ENCODE measurements at places on chromosomes 6 and 20.

DNA sequence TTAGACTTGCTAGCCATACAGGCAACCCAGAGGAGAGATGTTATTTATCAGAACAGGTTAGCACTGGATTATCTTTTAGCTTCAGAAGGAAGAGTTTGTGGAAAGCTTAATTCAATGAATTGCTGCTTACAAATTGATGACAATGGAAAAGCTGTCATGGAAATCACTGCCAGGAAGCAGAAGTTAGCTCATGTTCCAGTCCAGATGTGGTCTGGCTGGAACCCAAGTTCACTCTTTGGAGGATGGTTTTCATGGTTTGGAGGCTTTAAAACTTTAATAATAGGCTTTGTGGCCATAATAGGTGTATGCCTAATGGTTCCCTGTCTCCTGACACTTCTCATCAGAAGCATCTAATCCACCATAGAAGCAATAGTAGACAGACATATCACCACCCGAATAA lies 699.0 kb downstream of the PHF3 start:
- no peak overlapping the region for H3K4me3 ChIP-seq
- no peaks in the 10 kb centered on the region for H3K36me3 ChIP-seq
- DNase-seq, result no peak

GRCh38 chr20:55760586-55760985 lies 244.7 kb downstream of the CBLN4 start:
- DNase-seq, result no peak
- H3K27ac ChIP-seq, result no peak overlapping the region
- no peaks in the 10 kb centered on the region for H3K36me3 ChIP-seq

DNA sequence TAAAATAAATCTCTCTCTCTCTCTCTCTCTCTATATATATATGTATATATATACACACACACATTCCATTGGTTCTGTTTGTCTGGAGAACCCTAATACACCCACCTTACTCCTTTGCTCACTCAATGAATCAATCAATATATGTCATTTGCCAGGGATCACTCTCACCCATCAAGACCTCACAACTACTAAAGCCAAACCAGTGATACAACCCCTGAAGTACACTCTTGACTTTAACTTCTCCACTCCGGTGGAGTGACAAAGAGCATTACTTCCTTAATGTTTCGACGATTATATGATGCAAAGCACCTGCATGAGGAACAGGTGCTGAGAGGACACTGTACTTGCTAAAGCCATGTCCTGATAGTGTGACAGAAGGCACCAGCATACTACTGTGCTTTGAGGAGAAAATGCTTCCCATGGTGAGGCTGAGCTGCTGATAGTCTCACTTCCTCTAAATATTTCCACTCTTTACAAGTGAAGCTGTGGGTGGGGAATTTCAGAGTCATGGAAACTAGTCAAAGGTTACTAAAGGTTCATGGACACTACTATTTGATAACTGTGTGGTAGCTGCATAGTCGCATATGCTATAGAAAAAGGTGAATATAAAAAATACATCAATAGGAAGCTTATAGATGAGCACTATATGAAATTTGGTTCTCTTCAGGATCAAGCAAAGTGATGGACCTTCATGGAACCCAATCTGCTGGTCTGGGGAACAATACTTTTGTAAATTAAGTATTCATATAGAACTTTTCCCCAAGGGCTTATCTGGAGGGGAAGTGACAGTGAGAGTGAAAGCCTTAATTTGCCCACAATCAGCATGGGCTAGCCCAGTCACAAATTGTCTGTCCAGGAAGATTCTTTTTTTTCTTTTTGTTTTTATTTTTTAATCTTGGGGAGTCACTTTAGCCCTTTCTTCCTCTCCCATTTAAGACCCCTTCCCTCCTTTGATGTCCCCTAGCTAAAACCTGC lies 141.9 kb upstream of the NEDD9 start:
- no peak overlapping the region for H3K4me3 ChIP-seq
- DNase-seq, result no peak

DNA sequence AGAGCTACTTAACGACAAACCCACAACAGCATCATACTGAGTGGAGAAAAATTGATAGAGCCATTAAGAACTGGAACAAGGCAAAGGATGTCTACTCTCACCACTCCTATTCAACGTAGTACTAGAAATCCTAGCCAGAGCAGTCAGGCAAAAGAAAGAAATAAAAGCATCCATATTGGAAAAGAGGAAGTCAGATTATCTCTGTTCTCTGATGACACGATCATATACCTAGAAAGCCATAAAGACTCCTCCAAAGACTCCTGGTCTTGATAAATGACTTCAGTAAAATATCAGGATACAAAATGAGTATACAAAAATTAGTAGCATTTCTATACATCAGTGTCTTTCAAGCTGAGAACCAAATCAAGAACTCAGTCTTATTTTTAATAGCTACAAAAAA lies 17.0 kb upstream of the FHL5 start:
- H3K36me3 ChIP-seq, result no peaks in the 10 kb centered on the region
- H3K4me3 ChIP-seq, result no peak overlapping the region
- no peaks in the 10 kb centered on the region for H3K27me3 ChIP-seq
- H3K4me1 ChIP-seq, result no peaks in the 10 kb centered on the region
- no peak for DNase-seq
- no peak overlapping the region for H3K27ac ChIP-seq

DNA sequence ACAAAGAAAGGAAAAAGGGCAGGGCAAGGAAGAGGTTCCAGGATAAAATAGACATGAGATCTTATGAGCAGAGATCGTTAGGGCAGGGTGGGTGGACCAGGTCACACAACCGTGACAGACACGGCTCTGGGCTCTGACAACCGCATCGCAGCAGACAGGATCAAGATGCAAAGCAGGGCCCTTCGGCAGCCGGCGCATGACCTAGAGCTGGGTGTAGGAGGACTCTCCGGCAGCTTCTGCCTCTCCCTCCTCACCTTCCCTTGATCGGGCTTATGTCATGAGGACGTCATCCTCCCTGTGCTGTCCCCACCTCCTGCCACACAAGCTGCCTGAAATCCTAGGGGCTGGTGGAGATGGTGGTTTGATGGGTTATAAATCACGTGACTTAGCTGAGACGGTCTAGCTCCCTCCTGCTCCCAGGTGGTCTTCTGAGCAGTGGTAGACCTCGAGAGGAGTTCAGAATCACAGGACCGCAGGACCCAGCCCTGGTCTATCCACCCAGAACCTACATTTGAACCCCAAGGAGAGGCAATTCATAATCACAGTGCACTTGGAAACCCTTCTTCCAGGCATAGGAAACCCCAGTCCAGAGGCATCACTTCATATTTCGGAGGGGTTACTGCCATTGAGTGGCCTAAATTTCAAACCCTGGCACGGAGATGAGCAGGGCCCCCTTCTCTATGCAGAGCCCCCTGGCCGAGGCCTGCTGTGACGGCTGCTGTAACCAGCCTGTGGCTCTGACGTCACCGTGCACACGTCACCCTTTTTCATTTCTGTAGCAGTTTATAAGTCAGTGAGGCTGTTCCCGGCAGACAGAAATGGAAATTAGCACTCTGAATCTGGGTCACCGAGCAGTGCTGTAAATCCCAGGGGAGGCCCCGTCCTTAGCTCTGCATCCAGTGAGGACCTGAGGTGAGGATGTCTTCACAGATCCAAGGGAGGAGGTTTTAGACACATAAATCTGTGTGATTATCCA lies 8.7 kb upstream of the CCR6 start:
- no peaks in the 10 kb centered on the region for H3K36me3 ChIP-seq
- H3K4me1 ChIP-seq, result no peaks in the 10 kb centered on the region
- H3K27me3 ChIP-seq, result no peaks in the 10 kb centered on the region
- H3K27ac ChIP-seq, result no peak overlapping the region
- H3K4me3 ChIP-seq, result no peak overlapping the region

GRCh38 chr6:110682460-110682853 lies 132.8 kb downstream of the CDK19 start:
- H3K4me3 ChIP-seq, result no peak overlapping the region
- no peaks in the 10 kb centered on the region for H3K27me3 ChIP-seq
- no peaks in the 10 kb centered on the region for H3K36me3 ChIP-seq

DNA sequence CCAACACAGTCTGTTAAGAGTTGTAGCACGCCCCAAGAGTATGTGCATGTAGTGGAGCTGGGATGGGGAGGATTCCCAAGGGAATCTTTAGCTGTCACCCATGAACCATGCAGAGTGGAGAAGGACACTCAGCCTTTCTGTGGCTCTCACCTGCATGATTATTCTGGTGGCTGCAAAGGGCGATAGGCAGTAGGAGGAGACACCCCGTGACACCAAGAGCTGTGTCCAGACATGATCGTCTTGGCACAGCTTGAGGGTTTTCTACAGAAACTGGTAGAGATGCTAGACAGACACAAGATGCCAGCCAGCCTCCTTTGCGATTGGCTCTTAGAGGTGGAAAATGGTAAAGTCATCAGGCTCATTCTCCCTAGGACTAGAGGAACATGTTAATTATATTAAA lies 3.1 kb upstream of the CSE1L start:
- H3K27ac ChIP-seq, result no peak overlapping the region
- H3K36me3 ChIP-seq, result no peaks in the 10 kb centered on the region
- H3K27me3 ChIP-seq, result no peaks in the 10 kb centered on the region
- no peak overlapping the region for H3K4me3 ChIP-seq
- DNase-seq, result no peak

- H3K27me3 ChIP-seq, result no peaks in the 10 kb centered on the region
- no peak overlapping the region for H3K27ac ChIP-seq
- H3K36me3 ChIP-seq, result no peaks in the 10 kb centered on the region
- H3K4me3 ChIP-seq, result no peak overlapping the region
- H3K4me1 ChIP-seq, result no peaks in the 10 kb centered on the region
- no peak for DNase-seq
These were observed 131.6 kb downstream of the COL9A1 start for GRCh38 chr6:70171236-70171635.

DNA sequence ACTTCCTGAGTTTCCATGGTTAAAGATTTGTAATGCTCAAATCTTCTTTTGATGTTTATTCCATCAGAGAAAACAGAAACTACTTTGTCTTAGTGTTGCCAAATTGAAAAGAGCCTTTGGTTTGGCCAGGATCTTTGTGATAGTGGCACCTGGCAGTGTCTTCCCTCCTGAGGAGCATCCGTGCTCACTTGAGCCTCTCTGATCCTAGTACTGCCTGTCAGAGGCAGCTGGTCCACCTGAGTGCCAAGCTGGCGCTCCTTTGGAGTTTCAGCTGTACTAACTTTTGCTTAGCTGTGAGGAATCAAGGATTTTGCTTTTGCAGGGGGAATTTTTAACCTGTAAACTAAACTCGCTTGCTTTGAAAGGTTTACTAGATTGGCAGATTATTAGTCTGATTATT lies 61.4 kb downstream of the SCAND1 start:
- no peaks in the 10 kb centered on the region for H3K27me3 ChIP-seq
- H3K36me3 ChIP-seq, result no peaks in the 10 kb centered on the region
- DNase-seq, result no peak
- no peak overlapping the region for H3K4me3 ChIP-seq
- no peak overlapping the region for H3K27ac ChIP-seq

GRCh38 chr6:146650799-146651481 lies 52.2 kb downstream of the ADGB start:
- no peaks in the 10 kb centered on the region for H3K36me3 ChIP-seq
- H3K4me1 ChIP-seq, result no peaks in the 10 kb centered on the region
- H3K4me3 ChIP-seq, result no peak overlapping the region
- H3K27ac ChIP-seq, result no peak overlapping the region
- DNase-seq, result no peak

DNA sequence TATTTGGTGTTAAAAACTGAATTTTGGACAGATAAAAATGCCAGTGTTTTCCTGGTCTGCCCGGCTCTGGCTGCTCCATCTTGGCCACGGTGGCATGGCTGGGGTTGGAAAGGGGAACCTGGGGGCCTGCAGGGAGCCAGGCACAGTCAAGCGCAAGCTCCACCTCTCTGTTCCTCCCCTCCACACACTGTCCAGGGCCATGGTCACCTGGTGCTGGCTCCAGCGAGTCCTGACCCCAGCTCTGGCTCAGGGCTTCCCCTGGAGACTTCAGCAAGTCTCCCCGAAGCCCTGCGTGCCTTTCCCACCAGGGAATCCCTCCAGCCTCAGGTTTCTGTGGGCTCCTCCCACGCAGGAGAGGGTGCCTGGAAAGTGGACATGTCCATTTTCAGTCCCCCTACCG lies 298.5 kb downstream of the QKI start:
- H3K27me3 ChIP-seq, result no peaks in the 10 kb centered on the region
- peaks cover 47% of the 10 kb centered on the region for H3K4me1 ChIP-seq
- DNase-seq, result no peak
- H3K4me3 ChIP-seq, result no peak overlapping the region
- peak overlapping the region; percentile 71 for H3K27ac ChIP-seq

- H3K4me1 ChIP-seq, result peaks cover 50% of the 10 kb centered on the region
- no peaks in the 10 kb centered on the region for H3K36me3 ChIP-seq
- no peak overlapping the region for H3K27ac ChIP-seq
These were observed 250.1 kb downstream of the ATXN1 start for GRCh38 chr6:16511040-16511660.

- H3K27ac ChIP-seq, result no peak overlapping the region
- DNase-seq, result no peak
- H3K4me1 ChIP-seq, result no peaks in the 10 kb centered on the region
These were observed 61.8 kb upstream of the TIAM2 start for GRCh38 chr6:154933181-154933827.

- H3K4me1 ChIP-seq, result peaks cover 24% of the 10 kb centered on the region
- no peaks in the 10 kb centered on the region for H3K36me3 ChIP-seq
- DNase-seq, result no peak
- H3K27me3 ChIP-seq, result no peaks in the 10 kb centered on the region
- no peak overlapping the region for H3K4me3 ChIP-seq
These were observed 101.0 kb upstream of the SPACA1 start for GRCh38 chr6:87946669-87947068.

- H3K36me3 ChIP-seq, result no peaks in the 10 kb centered on the region
- no peak for DNase-seq
- no peaks in the 10 kb centered on the region for H3K27me3 ChIP-seq
- H3K4me1 ChIP-seq, result no peaks in the 10 kb centered on the region
- H3K4me3 ChIP-seq, result no peak overlapping the region
These were observed 475.4 kb downstream of the EYS start for GRCh38 chr6:65231616-65232015.

DNA sequence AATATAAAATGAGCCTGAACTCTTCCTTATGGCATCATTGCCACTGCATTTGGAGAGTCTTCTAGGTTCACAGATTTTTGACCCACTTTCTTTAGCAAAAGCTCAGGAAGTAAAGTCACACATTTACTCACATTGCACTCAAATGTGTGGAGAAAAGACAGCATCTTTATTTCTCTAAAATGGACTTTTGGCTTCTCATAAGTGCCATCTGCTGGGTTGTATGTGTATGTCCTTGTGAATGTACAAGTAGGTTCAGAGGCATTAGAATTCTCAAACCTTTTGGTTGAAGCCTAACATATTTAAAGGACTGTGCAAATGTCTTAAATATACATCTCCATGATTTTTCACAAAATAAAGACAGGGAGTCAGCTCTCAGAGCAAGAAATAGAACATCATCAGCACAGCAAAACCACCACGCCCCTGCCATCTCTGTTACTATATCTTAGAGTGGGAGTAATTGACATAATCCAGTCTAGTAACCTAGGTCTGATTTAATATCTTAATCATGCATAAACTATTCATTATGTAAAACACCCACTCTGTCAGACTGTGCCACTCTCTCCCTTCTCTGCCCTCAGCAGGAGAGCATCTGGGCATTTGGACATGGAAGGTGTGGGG lies 42.2 kb upstream of the SPTLC3 start:
- no peaks in the 10 kb centered on the region for H3K27me3 ChIP-seq
- H3K4me3 ChIP-seq, result no peak overlapping the region
- no peaks in the 10 kb centered on the region for H3K4me1 ChIP-seq
- no peaks in the 10 kb centered on the region for H3K36me3 ChIP-seq

GRCh38 chr6:25341203-25341552 lies 62.0 kb downstream of the CARMIL1 start:
- no peak overlapping the region for H3K4me3 ChIP-seq
- H3K36me3 ChIP-seq, result no peaks in the 10 kb centered on the region
- no peak overlapping the region for H3K27ac ChIP-seq
- H3K27me3 ChIP-seq, result no peaks in the 10 kb centered on the region

GRCh38 chr6:16409531-16410441 lies 171.4 kb downstream of the GMPR start:
- no peaks in the 10 kb centered on the region for H3K36me3 ChIP-seq
- DNase-seq, result peak; percentile 53
- peaks cover 12% of the 10 kb centered on the region for H3K4me1 ChIP-seq
- no peak overlapping the region for H3K4me3 ChIP-seq
- no peak overlapping the region for H3K27ac ChIP-seq
- H3K27me3 ChIP-seq, result no peaks in the 10 kb centered on the region
